ENCODE measurements at places on chromosomes 5 and 9. TPM values are rescaled to one million over a fixed set of nuclear protein-coding genes. Genes with fewer than 3 reads are reported as not detected.

Gene ZNF879
- total RNA-seq = 3.6 TPM

Gene LCN1
- not detected for total RNA-seq

Gene SOX30
- total RNA-seq = not detected

Gene TMEM215
- total RNA-seq = not detected

Gene C9orf153
- total RNA-seq = 0.27 TPM

Gene TAF11L5
- not detected for total RNA-seq

All from thoracic aorta endothelial cell (primary cell).